ENCODE measurements at places on chromosomes 11 and 22.

DNA sequence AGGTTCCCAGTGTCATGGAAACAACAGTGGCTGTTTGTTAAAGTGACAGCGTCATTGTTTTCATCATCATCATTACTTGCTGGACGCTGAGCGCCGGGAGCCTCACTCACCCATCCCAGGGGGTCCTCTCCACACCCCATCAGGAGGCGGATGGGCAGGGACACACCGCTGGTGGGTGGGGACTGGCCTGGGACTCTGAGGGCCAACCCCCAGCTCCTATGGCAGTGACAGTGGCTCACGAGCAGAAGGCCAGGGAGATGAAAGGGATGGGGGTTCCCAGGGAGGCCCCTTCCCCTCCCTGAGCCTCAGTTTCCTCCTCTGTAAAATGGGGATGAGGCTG, 76.6 kb upstream of the PRR5 start:
- DNase-seq: no peak

DNA sequence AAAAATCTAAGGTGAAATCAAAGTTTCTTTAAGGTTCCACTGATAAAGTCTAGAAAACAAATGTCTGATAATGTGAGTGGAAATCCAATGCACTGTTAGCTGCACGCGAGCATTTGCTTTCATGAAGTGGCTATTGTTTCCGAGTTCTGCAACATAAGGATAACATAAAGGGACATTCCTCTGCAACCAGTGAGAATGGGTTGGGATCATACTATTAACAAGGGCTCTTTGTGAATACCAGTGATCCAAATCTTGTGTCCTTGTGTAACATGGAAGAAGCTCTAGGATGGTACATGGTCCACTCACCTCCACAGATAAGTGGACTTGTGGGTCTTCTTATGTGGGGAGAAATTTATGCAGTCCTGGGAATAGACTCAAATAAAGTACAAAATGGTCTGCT, 24.6 kb downstream of the APIP start:
- DNase-seq: no peak

GRCh38 chr11:2825261-2825888, 60.2 kb downstream of the CDKN1C start:
- no peak for DNase-seq

DNA sequence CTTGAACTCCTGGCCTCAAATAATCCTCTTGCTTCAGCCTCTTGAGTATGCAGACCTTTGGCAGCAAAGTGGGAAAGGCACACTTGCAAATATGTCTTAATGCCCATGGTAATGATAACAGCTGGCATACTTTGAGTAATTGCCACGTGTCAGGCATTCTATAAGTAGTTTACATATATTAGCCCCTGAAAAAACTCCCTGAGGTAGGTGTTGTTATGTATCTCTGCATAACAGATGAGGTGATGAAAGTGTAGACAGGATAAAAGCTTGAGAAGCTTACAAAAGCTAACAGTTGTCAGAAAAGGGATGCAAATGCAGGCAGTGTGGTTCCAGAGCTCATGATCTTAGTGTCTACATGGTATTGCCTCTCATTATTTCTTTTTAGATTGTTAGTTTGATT, 291.1 kb upstream of the C11orf87 start:
- no peak for DNase-seq

DNA sequence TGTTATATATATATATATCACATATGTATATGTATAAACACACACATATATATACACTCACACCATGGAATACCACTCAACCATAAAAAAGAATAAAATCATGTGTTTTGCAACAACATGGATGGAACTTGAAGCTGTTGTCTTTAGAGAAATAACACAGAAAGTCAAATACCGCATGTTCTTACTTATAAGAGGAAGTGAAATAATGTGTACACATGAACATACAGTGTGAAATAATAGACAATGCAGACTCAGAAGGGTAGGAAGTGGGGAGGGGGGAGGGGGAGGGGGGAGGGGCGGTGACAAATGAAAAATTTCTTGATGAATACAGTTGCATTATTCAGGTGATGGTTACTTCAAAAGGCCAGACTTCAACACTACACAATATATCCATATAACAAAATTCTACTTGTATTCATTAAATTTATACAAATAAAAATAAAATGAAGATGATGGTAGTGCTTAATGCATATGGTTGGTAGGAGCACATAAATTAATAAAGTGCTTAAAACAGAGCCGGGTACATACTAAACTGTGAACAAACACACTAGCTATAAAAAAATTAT, 5.8 kb upstream of the OR5B2 start:
- no peak for DNase-seq

- no peak for DNase-seq
Observed at GRCh38 chr11:83706566-83706965, 420.4 kb upstream of the CCDC90B start.

Data from endothelial cell (in vitro differentiated cells).